ENCODE measurements at places on chromosomes 16 and 17. TPM values are rescaled to one million over a fixed set of nuclear protein-coding genes. Genes with fewer than 3 reads are reported as not detected.

DNA sequence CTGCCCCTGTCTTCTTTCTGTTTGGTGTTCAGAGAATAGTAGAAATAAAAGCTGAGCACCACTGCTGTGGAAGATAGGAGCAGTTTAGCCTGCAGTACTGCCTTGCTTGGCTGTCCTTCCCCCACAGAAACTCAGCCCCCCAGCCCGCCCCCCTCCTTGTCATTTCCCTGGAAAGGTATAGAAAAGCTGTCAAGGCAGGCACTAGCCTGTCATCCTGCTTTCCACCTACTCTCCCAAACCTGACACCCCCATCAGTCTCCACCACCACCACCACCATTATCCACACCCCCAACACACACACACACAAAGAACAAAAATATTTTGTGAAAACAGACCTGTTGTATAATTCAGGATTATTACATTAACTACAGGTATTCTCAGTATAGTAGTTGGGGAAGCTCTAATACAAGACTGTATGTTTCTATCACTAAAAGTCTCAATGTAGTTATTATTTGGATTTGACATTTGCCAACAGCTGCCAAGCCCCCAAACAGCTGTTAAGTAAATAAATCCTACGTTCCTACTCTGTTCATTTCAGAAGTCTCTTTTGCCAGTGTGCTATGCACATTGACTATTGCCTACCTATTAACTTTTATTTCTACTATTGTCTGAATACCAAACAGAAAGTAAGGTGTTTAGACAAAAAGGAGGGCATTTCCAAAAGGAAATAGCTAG lies 128.8 kb downstream of the CYB561 start:
- DNase-seq: no peak

DNA sequence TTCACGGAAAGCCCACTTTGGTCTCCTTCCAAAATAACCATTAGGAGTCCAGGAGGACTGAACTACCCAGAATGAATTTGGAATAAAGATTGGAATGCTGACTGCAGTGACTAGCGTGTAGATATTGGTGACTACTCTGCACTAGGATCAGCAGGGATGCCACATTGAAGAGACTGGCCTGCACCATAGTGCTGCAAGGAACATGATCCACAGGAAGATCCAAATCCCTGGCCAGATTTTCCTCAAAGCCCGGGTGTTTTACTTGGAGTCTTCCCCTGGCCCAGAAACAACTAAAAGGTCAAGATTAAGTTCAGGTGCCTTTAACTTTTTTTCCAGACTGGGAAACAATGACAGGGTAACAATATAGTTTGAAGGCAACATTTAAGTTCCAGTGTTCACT lies 870.4 kb downstream of the CDH8 start:
- no peak for DNase-seq

- DNase-seq: no peak
Measured at GRCh38 chr17:14134456-14134855, 65.2 kb downstream of the COX10 start.

Gene COQ7
- total RNA-seq: 25.8 TPM

DNA sequence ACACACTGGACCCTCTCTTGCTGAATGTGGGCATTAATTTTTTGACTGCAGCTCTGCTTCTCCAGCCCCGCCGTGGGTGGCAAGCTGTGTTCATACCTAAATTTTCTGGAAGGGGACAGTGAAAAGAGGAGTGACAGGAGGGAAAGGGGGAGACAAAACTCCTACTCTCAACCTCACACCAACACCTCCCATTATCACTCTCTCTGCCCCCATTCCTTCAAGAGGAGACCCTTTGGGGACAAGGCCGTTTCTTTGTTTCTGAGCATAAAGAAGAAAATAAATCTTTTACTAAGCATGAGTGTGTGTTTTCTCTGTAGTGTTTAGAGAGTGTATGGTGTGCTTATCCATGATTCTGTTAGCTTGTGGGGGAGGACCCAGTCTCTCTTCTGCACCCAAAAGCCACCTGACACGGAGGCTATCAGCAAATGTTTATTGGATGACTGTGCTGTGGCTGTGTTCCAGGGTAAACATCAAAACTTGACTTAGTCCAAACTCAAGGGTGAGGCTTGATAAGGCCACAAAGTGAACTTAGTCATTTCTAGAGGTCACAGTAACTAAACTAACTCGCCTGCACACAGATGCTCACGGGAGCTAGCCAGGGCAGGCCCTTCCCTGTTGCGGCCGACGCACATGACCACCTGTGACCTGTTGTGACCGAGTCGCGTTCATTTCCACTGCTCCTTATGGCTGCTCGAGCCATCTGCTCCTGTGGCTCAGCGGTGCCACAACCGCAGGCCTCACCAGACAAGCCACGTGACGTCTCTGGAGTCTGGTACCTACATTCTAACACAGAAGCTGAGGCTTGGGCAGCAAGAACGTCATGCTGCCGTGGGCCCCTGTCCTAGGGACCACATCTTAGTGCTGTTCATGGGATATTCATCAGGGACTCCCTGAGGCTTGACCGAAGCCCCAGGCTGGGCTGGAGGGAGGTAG lies 9.8 kb upstream of the MED11 start:
- peak; percentile 57 for DNase-seq

Gene UNC45B
- total RNA-seq: not detected

DNA sequence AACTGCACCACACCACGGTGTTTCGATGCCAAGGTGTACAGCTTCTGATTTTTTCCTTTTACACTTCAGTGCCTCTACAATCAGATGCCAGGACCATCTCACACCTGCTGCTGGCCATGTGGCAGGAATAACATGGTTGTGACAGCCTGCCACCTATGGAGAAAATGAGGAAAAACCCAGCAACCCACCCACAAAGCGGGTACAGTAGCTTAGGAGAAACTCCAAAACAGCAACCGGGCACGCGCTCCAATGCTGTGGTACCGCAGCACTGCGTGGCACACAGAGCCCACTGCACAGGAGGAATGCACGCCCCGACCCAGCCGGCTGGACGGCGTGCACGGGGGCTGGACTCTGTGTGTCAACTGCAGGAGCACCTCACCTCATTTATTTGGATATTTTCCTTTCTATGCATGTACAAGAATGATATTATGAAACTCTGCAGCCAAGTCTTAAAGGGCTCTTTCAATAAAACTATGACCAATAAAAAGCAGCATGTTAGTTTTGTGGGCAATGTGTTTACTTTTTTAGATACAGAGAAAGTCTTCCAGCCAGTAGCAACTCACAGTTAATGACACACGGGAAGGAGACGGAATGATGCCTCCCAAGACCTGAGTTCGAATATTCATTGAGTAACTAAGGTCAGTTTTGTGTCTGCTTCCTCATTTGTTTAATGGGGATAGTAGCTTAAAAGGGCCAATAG lies 45.9 kb downstream of the MAP1LC3B start:
- DNase-seq: peak; percentile 29

Gene MGAT5B
- total RNA-seq: 5.3 TPM

GRCh38 chr17:36130346-36130745 lies 26.7 kb downstream of the CCL4 start:
- no peak for DNase-seq

DNA sequence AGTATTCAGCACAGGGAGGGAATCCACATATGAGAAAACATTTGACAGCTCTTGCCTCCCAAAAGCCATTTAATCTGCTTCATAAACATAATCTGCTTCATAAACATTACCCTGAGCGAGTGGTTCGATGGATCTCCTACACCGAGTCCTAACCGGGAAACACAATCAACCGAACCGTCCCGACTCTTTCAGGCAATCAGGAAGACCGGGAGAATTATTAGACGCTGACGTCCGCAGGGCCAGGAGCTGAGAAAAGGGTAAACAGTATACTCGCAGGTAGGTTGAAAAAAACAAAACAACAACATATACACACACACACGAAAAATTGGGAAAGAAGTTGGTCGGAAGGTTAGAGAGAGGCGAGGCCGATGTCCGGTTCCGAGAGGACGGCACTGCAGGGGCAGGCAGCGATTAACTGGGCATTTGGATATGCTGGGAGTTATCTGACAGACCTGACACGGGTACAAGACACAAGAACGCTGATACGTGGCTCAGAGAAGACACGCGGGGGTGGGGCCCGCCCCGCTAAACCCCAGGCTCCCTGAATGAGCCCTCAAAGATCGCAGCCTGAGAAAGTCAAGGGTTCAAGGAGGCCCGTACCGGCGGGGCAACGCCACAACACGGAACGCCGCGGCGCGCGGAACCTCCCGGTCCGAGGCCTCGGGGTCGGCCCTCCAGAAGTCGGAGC lies 585 bp downstream of the AP1G1 start:
- DNase-seq: no peak

DNA sequence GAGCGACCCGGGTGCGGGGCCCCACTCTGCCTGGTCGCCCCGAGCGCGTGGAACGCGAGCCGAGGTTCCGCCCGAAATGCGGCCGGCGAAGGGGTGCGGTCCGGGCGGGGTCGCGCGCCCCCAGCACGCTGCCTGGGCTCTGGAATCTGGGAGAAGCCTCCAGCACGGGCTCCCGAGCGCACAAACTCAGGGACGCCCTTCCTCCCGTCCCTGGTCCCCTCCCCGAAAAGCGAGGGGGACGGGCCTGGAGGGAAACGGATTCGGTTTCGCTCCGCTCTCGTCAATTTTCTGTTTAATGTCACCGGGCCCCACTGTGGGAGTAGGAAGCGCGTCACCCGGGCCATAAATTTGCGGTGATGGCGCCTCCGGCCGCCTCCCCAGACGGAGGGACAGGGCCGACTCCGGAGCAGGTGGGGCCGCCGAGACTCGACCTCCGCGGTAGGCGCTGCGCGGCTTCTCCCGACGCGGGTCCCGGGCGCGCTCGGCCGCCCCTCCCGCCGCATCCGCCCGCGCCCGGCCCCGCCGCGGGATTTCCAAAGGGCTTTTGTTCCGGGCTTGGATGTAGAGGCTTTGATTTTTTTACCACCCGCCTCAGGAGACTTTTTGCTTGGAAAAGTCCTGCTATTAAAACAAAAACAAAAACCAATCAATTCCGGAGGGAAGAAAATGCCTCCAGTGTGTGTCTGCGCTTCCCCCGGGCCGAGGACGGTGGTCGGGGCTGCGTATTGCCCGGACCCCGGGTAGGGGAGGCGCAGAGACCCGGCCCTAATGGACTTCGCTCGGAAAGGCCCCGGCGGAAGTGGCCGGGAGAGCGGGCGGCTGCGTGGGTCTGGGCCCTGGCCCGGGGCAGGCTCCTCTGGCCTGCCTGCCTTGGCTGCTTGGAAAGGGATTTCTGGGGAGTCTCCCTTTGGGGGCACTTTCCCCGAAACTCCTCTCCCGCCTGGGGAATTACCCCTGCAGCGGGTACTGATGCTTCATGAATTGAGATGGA lies 7.9 kb upstream of the BAHCC1 start:
- DNase-seq: peak; percentile 16

DNA sequence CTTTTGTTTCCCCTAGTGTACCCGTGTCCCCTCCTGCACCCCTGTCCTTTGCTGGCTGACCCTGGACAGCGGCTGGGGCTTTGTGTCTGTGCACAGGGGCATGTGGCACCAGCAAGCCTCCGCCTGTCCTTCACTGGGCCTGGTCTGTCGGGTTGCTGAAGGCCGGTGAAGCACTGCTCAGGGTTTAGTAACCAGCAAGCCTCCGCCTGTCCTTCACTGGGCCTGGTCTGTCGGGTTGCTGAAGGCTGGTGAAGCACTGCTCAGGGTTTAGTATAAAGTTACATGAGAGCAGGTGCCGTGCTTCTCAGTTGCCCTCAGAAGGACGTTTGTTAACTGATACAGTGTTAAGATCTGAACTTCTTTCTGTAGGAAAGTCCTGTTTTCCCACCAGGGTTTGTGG lies 33.8 kb downstream of the DEF8 start:
- no peak for DNase-seq

Gene ATXN2L
- total RNA-seq: 27.2 TPM

DNA sequence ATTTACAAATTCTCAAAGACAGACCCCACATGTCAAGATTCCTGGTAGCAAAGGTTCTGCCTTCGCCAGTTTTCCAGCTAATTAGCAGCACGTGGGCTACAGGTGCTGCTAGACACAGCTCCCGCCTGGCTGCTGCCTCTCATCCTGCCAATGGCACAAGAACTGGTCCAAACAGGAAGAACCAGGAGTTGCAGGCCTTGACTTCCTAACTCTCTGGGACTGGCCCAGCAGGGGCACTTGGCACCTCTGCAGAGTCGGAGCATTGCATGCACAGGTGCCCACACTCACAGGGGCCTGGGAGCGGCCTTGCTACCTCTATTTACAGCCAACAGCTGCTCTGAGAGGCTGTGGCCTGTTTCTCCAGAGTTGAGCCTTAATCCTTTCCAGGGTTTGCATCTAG lies 39.6 kb downstream of the TK2 start:
- no peak for DNase-seq

GRCh38 chr16:53061701-53062159 lies 6.9 kb downstream of the CHD9 start:
- no peak for DNase-seq

GRCh38 chr16:9081158-9081557 lies 10.3 kb upstream of the HAPSTR1 start:
- DNase-seq: no peak
